Stimulated activated CD4-positive, alpha-beta T cell treated with anti-CD3 and anti-CD28 coated beads, Interleukin-12 subunit alpha, Interleukin-12 subunit beta, amount 100 ng/mL, for 48 hours (primary cell): ENCODE measurements at places on chromosomes 5 and 9.

GRCh38 chr5:112146323-112147226, 272.5 kb downstream of the EPB41L4A start:
- no peak for DNase-seq

DNA sequence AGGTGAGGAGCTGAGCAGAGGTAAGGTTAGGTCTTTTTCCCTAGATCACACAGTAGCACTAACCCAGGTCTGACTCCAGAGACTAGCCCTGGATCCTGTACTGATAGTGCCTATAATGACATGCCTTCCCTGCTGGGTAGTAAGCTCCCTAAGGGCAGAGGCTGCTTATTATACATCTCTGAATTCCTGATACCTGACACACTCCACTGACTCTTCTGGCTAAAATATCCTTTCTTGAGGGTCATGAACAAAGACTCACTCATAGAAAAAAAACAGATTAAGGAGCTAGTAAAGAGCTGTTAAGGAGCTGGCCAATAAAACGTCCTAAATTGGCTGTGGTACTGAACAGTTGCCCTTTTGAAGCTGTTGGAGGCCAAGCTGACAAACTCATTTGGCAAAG, 149.0 kb upstream of the ITGA1 start:
- DNase-seq: no peak

GRCh38 chr9:136023410-136024225, 62.4 kb upstream of the UBAC1 start:
- no peak for DNase-seq

GRCh38 chr9:118577121-118577520, 792.1 kb downstream of the BRINP1 start:
- DNase-seq: no peak

GRCh38 chr9:135783540-135784245, 81.7 kb downstream of the KCNT1 start:
- no peak for DNase-seq

- no peak for DNase-seq
Observed at GRCh38 chr5:65749956-65750355, 28.0 kb downstream of the NLN start.

- DNase-seq: no peak
Observed at GRCh38 chr5:109173036-109173794, 236.6 kb downstream of the PJA2 start.

- no peak for DNase-seq
Observed at GRCh38 chr5:176693477-176693851, 46.2 kb downstream of the TSPAN17 start.

- DNase-seq: no peak
Observed at GRCh38 chr9:114099669-114100270, 678 bp upstream of the KIF12 start.

GRCh38 chr5:33167541-33167940, 273.2 kb upstream of the TARS1 start:
- no peak for DNase-seq

DNA sequence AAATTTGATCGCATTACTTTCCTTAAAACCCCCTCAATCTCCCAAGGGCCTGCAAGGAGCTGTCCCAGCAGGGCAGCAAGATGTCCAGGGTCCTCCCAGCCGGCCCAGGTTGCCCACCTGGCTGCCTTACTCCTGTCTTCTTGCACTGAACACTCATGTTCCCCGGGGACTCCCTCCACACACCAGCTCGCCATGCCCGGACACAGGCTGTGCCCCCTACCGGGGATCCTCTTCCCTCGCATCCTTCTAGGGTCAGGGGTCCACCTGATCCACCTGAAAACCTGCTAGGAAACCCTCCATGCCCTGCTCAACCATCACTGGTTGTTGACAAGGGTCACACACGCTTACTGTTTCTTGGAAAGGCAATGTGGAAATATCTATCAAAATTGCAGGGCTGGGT, 172.0 kb upstream of the MSX2 start:
- no peak for DNase-seq

DNA sequence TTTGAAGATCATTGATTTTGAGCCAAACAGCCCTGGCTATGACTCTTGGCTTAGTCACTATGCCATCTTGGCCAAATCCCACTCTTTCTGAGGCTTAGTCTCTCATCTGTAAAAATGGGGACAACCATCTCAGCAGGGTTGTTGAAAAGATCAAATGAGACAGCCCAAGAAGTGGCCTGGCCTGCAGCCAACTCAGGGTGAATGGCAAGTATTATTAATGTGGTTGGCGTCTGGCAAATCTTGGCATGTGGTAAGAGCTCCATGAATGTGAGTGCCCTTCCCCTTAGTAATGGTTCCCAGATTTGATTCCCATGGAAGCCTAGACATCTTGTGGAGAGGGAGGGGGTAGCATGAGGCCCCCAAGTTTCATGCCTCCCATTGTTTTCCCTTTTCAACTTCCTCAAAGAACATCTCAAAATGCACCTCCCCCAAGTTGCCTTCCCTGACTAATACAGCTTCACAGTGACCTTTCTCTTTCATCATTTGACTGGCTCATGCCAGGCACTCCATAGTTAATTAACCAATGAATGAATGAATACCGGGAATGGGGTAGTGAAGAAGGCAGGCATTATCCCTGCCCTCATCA, 11.8 kb upstream of the TGFBI start:
- no peak for DNase-seq

GRCh38 chr5:174624733-174625522, 99.5 kb upstream of the MSX2 start:
- no peak for DNase-seq

DNA sequence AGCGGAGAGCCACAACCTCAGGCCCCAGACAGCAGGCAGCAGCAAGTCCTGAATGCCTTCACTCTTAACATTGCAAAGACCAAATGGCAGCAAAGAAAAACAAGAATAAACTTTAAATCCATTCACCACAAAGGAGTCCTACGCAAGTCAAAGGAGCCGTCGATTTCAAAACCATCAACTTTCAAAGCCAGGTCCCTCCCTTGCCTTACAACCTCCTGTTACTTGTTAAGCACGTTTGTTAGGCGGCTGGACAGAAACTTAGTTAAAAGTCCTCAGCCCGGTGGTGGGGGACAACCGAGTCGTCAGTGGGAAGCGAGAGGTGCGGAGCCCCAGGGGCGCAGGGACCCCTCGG, 938 bp downstream of the LPAR1 start:
- DNase-seq: no peak

DNA sequence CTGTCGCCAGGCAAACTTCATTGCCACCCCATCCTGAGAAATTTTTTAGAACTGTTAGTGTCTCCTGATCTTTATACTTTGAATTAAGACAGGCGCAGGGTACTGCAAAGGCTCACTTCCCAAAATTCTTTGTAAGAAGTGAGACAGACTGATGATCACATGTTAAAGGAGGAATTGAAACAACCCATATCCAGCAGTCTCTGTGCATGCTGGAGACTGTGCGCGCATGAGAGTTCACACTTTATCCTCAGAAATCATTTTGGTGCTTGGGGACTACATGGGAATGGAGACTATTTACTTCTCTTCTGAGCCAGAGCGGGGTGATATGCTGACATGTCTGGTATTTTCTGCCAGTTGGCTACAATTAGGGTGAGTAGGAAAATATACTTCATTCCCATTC, 91.2 kb downstream of the ZNF474 start:
- DNase-seq: no peak

- DNase-seq: peak; percentile 53
Observed at GRCh38 chr9:83707518-83707767, 315 bp downstream of the UBQLN1 start.

GRCh38 chr9:78366827-78367226, 69.9 kb downstream of the PSAT1 start:
- DNase-seq: no peak

DNA sequence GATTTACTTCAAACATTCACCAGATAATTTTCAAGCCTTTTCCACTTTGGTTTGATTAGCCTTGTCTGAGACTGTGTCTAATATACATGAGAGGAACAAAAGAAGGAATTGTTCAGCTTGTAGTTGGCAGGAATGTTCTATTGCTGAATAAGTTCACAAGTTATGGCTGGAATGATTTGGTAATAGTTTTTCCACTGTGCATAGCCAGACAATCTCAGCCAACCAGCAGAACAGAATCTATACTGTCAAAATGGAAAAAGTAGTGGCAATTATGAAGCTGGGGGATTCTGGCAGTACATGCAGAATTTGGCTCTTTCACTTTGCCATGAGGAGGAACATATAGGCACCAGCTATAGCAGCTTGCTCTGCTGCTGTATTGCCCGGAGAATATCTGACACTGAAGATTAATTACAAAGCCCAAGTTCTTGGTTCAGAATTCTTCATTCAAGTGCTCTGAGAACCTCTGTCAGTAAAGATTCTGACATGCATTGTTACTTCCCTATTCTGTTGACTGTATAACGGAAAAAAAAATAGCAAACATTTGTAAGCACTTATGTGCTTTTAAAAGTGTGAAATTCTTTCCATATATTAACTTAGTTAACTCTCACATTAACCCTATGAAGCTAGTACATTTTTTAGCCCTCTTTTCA, 150.6 kb downstream of the PRR16 start:
- DNase-seq: no peak

DNA sequence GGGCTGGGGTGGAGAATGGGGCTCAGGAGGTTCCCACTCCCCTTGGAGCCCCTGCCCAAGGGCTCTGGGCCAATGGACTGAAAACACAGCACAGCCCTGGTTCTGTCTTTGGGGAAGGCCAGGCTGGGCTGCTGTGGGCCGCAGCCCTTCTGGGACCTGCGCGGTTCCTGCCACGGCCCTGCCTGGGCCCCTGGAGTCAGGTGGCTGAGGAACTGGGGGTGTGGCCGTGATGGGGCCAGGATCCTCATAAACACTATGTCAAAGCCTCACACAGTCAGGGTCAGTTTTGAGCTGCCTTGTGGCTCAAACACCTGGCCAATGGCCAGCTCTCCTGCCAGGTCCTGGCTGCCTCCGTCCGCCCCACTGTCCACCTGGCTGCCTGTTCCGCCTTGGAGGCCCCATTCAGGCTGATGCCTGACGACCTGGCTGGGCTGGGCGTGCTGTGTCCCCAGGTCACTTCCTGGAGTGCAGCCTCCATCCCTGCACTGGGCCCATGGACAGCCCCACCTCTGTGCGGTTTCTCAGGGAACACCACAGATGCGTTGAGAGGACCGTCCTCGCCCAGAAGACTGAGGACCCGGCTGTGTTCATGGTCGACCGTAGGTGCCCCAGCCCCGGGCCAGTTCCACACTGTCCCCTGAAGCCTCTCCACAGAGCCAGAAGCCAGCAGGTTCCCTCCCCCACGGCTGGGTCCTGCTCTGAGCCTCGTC, 27.5 kb downstream of the PAEP start:
- DNase-seq: no peak

DNA sequence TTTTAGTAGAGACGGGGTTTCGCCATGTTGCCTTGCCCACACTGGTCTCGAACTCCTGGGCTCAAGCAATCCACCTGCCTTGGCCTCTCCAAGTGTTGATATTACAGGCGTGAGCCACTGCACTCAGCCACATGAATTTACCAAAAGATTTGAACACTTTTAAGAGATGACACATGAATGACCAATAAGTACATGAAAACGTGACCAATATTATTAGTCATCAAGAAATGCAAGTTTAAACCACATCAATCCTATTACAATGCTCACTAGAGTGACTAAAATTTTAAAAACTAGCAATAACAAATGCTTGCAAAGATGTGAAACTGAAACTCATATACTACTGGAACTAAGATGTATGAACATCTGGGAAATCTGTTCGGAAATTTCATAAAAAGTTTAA, 54.3 kb downstream of the NR6A1 start:
- DNase-seq: no peak

DNA sequence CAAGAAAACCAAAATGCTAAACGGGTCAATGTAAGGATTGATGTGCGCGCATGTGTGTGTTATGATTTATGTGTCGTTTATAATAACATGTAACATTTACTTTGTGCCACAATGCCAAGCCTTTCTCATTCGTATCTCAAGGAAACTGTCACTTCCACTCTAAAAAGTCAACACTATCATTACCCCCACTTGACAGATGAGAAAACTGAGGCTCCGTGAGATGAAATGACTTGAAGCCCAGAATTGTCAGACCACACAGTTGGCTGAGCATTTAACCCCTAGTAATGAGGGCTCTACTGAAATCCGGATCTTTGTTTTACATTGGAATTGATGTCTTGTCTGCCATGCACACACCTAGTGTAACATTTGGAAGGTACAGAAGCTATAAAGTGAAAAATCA, 95.0 kb upstream of the LMX1B start:
- DNase-seq: no peak

GRCh38 chr9:113654605-113655428, 191.3 kb downstream of the RGS3 start:
- DNase-seq: no peak

DNA sequence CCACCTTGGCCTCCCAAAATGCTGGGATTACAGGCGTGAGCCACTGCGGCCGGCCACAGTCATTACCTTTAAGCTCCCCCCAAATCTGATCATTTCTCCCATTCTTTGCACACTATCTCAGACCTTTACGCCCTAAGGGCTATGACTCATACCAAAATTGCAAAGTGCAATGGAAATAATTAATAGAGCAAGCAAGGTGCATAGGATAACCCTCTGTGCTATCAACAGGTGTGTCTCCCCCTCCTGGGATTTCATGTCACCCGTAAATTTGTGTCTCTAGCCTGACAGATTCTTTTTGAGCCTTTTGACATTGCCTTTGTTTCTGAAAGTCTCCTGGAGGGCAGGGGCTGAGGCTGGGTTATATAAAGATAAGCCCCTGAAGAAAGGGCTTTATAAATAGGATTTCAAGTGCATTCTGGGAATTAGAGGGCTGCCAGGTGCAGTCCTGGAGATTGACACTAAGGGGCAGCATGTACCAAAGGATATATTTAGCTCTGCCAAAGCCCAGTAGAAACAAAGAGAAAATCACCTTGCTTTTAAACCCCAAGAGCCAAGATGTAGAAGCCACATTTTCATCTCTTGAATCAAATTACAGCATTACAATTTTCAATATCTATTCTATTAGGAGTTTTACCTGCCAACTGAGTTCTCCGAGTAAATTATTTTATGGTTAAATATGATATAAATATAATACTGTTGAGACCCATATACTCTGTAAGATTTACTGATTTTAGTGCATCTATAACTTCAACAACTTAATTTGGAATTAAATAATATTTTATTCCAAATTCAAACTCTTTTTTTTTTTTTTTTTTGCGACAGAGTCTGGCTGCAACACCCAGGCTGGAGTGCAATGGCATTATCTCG, 18.2 kb downstream of the S100Z start:
- peak; percentile 20 for DNase-seq

- DNase-seq: no peak
Observed at GRCh38 chr5:3994628-3995027, 399.0 kb downstream of the IRX1 start.

DNA sequence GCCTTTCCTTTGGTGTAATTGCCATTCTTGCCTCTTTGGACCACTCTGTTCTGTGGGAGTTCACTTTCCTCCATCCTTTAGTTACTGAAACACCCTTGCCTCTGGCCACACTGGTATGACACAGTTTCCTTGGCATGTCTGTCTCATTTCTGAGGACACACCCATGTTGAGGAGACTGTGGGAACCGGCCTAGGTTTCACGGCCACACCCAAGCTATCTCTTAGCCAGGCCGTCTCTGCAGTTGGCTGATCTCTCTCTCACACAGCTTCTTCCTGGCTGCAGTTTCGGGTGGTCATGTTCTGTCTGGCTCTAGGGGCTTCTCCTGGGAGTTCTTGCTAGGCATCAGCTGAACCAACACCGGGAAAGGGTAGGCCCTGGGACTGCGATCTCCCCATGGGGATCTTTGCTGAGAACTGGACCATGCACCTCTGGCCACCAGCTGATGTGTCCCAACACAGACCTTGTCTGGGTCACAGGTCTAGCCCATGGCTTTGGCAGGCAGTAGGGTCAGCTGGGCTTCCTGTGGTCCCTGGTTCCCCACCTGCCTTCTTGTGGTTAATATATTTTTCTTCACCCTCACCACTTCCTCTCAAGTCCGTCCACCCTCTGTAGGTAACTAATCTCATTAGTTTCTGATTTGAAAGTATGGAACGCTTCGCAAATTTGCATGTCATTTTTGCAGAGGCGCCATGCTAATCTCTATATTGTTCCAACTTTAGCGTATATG, 24.9 kb downstream of the ARHGEF37 start:
- DNase-seq: no peak
